ENCODE measurements at places on chromosomes 2 and 18. TPM values are rescaled to one million over a fixed set of nuclear protein-coding genes. Genes with fewer than 3 reads are reported as not detected.

Gene LYG2
- not detected for total RNA-seq

Gene PASK
- total RNA-seq, result 7.0 TPM

Gene RAB6C
- 0.13 TPM for total RNA-seq

Gene AQP4
- total RNA-seq, result 0.27 TPM

Gene G6PC2
- total RNA-seq, result not detected

Gene CCDC85A
- 3.9 TPM for total RNA-seq

Gene DSG4
- total RNA-seq, result not detected

GRCh38 chr18:69365658-69366057 is 35.0 kb upstream of the DOK6 start:
- DNase-seq, result no peak

DNA sequence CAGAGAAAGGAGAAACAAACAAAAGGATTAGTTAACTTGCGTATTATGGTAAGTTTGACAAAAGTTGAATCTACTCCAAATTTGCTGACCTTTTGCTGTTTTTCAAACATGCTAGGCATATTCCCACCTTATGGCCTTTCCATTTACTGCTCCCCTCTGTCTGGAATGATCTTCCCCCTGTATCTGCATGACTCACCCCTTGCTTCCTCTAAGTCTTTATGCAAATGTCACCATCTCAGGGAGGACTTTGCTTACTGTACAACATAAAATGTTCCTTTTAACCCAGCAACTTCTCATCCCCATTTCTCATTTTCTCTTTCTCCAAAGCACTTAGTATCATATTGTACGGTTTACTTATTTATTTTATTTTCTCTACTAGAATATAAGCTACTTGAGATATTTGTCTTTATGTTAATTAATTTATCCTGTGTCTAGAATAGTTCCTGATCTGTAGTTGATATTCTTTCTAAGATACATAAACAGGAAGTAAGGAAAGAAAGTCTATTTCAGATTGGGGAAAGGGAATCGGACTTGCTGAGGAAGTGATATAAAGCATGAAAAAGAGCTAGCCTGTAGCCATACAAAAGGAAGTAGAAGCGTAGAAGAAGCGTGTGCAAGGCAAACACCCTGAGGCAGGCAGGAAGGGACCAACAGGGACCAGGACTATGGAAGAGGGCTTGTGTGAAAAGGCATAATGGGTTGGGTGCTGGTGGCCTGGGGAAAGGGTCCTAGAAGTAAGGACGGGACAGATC is 144.9 kb upstream of the ERBB4 start:
- DNase-seq, result no peak

DNA sequence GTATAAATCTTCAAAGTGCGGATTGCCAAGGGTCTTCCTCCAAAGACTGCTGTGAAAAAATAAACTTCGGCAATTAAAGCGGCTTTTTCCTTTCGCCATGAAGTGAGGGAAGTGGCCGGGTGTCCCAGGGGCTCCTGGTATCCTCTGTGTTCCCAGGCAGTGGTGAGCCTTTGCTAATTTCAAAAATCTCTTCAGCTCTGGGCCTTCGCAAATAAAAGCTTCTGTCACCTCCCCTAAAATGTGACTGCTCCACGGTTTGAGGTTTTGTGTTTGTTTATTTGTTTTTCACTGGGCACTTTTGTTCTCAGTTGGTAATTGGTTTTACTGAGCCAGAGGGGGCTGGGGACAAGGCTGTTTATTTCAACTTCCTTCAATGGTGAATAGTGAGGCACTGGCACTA is 270.1 kb upstream of the POU3F3 start:
- DNase-seq, result no peak

- DNase-seq, result no peak
Measured at GRCh38 chr2:7884338-7884737, 797.5 kb upstream of the ID2 start.

DNA sequence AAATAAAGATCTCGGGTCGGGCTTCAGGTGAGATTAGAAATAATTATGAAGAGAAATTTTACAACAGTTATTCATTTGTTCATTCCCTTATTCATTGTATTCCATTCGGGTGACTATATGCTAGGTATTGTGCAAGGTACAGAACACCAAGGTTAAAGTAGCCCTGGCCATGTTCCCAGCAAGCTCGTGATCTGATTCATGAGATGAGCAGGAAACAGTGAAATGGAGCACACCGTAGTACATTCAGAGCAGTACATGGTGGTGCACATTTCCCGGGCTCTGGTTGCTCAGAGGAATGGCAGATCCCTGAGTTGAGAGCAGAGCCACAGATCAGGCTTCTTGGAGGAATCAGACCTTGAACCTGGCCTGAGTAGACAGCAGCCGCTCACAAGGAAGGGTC is 87.7 kb downstream of the PRKRA start:
- no peak for DNase-seq

DNA sequence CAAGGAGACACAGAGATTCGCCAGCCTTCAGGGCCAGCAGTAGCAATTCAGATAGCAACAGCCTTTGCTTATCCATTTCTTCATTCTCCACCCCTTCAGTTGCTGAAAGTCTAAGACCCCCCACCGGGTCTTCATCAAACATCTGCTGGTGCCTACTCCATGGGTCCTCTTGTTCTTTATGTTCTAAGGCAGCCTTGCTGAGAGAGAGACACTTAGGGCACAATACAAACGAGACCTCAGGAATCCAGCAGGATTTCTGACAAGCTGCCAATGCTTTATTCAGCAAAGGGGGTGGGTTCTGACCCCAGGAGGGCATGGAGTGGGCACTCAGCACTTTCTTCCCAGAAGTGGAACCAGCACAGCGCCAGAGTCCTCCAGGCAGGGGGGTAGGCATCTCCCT is 36.2 kb upstream of the CNGA3 start:
- no peak for DNase-seq

DNA sequence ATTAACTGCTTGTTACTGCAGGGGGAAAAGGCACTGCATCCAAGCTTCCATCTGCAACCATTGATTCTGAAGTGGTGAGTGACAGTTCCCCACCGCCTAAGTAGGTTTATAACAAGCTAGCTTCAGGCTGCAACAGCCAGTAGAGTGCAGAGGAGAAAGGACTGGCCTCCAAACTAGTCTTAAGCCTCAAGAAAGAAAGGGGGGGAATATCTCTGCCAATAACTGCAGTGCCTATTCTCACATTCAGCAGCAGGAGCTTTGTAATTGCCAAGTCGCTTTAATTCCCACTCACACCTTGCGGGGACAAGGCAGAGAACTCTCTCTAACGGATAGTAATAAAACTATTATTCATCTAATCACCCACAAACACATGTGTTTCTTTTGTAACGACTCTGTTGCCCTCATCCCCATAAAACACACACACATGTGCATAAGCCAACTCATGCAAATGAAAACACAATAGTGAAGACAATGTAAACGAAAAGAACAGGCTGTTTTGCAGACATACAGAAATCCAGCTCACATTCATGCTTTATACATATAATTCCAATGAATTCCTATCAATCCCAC is 1963.3 kb upstream of the PIK3C3 start:
- no peak for DNase-seq

- DNase-seq, result no peak
Measured at GRCh38 chr2:80328159-80328571, 23.6 kb upstream of the LRRTM1 start.

DNA sequence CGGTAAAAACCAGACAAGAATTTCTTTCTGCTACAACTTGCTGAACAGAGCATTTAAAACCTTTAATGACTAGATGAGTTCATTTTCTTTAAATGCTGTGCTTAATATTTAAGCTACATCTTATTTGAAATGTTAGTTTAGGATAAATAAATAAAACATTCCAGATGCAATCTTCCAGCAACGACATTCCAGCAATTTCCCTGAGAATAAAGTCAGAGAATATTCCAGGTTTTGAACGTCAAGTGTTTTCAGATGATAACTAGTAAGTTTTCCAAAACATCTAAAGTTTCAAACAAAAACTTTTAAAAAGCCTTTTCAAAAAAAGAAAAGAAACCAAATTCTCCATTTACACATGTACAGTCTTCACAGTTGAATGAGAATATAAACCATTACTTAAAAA is 104.8 kb downstream of the PPP1R1C start:
- no peak for DNase-seq

- no peak for DNase-seq
Measured at GRCh38 chr2:98510322-98510662, 65.6 kb downstream of the INPP4A start.

DNA sequence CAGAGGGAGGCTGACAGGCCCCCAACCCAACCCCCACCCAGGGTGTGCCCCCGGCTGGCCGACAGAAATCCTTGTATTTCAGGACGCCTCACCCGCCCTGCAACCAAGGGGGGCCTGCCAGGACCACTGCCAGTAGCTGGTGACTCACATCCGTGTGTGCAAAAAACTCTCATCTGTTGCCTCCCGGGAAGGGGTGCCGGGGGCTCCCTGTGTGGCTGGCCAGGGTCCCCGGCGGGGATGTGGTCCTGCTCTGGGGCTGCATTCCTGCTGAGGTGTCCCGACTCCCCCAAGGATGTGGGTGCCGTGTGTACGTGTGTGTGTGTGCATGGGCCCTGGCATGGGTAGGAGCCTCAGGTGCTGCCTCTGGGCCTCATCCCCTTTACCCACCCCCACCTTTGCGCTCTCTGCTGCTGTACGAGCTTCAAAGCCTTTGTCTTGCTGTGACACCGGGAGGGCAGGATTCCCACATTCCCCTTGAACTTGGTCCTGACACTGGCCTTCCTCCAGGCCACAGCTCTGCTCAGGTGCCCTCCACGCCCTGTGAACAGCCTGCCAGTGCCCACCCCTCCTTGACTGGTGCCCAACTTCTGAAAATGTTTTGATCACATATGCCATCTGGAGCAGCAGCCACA is 226.3 kb upstream of the HDAC4 start:
- DNase-seq, result no peak

GRCh38 chr2:159002462-159003111 is 34.1 kb downstream of the TANC1 start:
- DNase-seq, result no peak

GRCh38 chr2:69469784-69470183 is 32.5 kb upstream of the NFU1 start:
- no peak for DNase-seq

GRCh38 chr2:162677476-162677875 is 161.1 kb downstream of the KCNH7 start:
- no peak for DNase-seq

GRCh38 chr18:46393230-46393629 is 263.8 kb downstream of the LOXHD1 start:
- DNase-seq, result no peak

DNA sequence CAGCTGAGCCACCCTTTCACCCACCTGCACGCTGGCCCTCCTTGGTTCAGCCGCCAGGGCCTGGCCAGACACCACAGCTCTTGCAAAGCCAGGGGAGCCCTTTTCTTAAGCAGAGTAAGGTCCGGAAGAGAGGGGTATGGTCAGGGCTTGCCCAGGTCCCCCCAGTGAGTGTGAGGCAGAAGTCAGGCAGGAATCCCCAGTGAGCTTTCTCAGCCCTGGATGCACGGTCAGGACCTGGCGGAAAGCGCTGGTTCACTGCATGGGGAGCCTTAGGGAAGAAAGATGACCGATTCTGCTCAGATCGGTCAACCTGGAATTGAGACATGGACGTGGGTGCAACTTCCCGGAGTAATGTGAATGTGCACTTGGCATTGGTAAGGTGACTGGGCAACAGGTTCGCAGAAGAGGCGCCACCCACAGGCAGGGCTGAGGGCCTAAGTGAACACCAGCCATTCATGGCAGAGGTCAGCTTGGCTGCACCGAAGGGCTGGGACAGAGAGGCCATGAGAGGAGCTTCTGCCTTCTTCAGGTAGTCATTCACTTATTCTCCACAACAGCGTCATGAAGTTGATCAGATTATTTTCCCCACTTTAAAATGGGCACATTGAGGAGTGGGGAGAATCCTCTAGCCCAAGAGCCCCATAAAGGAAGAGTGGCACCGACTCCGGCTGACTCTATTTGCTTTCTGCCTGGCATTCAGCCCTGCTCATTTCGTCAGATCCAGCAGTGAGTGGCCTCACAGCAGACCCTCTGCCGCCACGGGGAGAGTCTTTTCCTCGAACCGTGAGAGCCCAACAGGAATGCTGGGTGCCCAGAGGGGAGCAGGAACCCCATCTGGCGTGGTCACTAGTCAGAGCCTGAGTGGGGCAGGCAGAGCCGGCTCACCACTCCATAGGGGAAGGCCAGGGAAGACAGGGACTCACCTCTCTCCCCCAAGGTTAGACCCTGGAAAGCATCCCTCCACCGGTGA is 35.8 kb downstream of the SCTR start:
- no peak for DNase-seq

- DNase-seq, result no peak
Measured at GRCh38 chr2:130391872-130392670, 36.2 kb downstream of the PTPN18 start.

DNA sequence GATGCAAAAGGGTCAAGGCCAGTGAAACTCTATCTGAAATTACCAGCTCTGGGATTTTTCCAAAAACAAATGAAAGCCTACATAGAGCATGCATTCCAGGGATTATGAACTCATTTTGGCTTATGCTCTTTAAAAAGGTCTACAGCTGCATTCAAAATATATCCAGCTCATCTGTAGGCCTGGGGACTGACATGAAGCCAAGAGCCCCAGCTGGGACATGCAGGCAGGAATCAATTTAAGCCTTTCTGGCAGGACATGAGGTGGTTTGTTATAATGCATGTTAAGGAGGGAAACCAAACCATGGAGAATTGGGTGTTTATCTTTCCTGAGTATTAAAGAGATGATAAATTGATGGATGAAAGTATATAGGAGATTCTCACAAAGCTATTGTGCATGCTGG is 164.5 kb downstream of the RBM43 start:
- no peak for DNase-seq

DNA sequence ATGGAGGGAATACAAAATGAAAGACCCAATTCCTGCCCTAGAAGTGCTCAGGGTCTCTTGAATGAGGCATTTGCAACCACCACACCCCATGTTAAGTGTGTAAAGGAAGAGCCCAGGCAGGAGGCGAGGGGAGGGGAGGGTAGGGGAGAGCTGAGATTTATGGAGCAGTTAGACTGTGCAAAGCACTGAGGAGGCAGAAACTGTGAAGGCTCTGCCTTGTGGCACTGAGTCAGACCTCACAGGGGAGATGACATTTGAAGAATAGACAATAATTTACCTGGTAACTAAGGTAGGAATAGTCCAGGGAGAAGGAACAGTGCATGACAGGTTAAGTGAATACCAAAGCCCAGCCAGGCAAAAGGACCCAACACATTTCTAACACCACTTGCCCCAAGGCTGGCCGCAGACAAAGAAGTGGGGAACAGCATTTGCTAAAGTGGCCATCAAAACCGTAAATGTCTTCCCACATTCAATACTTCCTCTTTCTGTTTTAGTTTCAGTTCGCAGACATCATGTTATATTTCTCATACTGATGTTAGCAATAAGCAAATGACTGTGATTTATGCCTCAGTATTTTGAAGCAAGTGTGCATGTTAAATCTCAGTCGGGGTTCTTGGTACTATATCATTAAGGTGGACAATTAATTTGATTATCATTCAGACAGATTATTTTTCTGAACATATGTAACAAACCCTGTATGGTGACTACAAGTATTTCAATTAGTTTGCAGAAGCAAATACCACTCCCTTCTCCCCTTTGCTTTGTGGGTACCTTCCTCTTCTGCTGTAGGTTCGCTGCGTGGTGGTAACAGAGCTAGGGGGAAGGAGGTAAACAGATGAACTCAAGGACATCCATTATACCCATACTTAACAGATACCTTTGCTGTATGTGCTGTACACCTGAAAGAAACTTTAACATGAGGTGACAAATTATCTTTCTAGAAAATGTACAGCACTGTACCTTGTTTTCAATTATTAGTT is 27.5 kb downstream of the CDH20 start:
- DNase-seq, result no peak
